ENCODE measurements at places on chromosomes 6 and 20. TPM values are rescaled to one million over a fixed set of nuclear protein-coding genes. Genes with fewer than 3 reads are reported as not detected.
A peak's percentile ranks its signal among the peaks of the same experiment; 100 is the strongest.

The EEF1A2 gene
- 2,603 TPM for total RNA-seq

The PNLDC1 gene
- total RNA-seq = not detected

The STXBP5 gene
- total RNA-seq = 19.2 TPM

The RGS17 gene
- total RNA-seq = not detected

The DAAM2 gene
- total RNA-seq = 84.0 TPM

The COL20A1 gene
- not detected for total RNA-seq

The CASS4 gene
- total RNA-seq = 0.36 TPM

The SLC17A2 gene
- not detected for total RNA-seq

The CCN2 gene
- 14.4 TPM for total RNA-seq

The ULBP2 gene
- 0.49 TPM for total RNA-seq

The MYCT1 gene
- total RNA-seq = 8.0 TPM

The GJA1 gene
- total RNA-seq = 8.7 TPM

DNA sequence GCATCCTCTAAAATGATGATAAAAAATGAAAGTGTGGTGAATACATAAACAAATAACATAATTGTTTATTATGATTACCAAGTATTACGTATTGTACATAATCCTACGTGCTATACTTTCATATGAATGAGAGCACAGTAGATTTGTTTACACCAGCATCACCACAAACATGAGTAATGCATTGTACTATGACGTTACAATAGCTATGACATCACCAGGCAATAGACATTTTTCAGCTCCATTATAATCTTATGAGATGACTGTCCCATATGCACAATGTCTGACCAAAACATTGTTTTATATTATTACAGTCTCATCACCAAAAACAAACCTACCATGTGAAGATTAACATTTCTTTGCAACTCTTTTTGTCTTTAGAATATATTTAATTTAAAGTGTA, 225.7 kb upstream of the TENT5A start:
- DNase-seq = no peak

GRCh38 chr6:170198298-170198697, 92.6 kb downstream of the DLL1 start:
- DNase-seq = no peak

DNA sequence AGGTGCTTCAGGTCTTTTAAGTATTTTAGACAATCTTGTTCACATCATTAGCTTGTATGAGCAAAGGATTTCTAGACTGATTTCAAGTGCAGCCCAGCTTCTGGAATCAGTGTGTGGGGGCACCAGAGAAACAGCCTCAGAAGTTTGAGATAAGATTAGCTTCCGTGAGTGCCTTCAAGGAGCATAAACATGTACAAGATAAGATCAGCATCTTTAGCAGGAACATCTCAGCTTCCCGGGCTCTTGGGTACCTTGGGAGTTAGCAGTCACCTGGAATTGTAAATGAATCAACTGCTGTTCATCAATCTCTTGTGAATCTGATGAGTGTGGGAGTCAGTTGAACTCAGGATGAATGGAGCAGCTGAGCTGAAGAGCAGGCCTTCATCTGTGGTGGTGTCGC, 12.0 kb upstream of the CITED2 start:
- no peak for DNase-seq

DNA sequence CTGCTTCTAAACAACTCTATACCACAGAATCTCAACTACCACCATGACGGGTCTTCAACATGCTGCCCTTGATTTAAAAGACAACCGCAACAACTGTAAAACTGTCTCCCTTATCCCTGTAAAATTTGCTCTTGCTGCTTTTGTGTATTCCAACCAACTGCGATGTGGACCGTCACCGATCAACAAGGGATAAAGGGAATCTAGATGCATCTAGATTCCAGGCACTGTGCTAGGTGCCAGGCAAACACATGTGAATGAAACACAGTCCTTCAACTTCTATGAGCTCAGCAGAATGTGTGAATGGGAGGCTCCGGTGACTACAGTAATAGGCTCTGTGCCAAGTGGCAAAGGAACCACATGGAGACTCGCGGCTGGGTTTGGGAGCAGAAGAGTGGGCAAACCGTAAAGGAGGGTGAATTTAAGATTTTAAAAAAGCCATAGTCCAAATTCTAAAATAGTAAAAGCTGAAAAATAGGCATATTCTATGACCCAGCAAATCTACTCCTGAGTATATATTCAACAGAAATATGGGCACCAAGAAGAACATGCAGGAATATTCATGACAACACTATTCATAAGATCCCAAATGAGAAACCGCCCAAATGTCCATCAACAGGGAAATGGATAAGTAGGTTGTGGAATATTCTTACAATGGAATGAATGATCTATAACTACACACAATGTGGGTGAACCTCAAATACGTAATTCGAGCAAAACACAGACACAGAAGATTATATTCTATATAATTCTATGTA, 3.7 kb upstream of the PRND start:
- no peak for DNase-seq

DNA sequence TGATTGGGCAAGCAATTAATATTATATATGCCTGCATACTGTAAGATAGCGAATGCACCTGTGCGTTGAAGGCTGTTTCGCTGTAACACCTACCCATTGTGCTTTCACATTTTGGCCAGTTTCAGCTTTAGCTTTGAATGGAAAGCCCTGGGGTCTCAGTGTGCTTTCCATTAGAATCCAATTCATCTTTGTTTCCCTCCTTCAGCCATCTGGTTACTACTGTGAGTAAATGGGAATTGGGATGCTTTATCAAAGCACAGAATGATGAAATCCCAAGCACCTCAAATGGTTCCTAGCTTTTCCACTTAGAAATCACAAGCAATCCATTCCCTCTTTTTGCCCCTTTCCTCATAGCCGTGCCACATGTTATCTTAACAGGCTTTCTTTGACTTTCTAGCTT, 127.1 kb downstream of the HDGFL1 start:
- DNase-seq = no peak

- DNase-seq = no peak
Observed at GRCh38 chr6:166529586-166529985, 56.9 kb downstream of the RAMACL start.

DNA sequence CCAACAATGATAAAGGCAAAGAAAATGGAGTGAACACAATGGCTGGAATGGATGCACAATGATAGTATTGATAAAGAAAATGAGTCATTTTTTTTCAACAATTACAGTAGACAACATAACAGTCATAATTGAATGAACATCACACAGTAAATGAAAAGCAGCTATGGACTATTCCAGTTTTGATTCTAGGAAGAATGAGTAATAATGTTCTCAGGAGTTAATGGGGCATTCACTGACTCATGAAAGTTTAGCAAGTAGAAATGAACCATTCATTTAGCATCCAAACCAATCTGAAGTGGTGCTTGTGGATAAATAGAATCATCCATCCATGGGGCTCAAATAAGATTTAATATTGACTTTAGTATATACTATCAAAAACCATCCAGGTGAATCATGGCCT, 1029.5 kb upstream of the GJE1 start:
- DNase-seq = no peak

DNA sequence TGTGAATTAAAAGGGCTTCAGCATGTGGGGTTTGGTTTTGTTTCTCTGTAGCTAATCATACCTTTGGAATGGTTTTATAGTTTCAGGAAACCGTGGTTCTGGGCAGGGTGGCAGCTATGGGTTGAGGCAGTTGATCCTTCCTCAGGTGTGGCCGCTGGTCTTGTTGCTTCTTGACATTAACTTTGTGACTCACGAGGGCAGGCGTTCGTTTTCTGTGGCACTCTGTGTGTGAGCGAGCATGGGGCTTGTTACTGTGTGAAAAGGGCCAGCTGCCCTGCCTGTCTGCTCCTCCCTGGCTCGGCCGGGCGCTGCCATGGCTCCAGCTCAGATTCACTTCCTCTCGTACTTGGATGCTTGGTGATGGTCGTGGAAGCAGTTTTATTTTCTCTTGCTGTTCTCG, 16.2 kb downstream of the DNAJC5 start:
- DNase-seq = peak; percentile 16

GRCh38 chr6:113292646-113293422, 564.3 kb upstream of the MARCKS start:
- no peak for DNase-seq

GRCh38 chr6:38155621-38156204, 336.2 kb downstream of the ZFAND3 start:
- no peak for DNase-seq

DNA sequence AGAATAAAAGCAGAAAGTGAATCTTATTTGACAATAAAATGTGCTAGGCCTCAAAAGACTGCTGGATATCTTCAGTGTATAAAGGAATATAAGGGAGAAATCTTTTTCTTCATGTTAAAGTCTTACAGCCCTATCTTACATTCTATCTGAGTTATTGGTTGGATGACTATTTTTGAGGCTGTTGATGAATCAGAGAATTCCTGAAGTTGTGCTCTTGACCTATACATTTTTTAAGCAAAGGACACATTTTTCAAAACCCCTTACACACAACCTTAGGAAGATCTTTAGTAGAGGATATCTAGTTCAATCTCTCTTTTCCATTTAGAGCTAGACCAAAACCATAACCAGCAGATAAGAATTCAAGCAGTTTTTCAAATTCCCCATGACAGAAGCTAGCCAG, 10.9 kb upstream of the CGA start:
- no peak for DNase-seq

DNA sequence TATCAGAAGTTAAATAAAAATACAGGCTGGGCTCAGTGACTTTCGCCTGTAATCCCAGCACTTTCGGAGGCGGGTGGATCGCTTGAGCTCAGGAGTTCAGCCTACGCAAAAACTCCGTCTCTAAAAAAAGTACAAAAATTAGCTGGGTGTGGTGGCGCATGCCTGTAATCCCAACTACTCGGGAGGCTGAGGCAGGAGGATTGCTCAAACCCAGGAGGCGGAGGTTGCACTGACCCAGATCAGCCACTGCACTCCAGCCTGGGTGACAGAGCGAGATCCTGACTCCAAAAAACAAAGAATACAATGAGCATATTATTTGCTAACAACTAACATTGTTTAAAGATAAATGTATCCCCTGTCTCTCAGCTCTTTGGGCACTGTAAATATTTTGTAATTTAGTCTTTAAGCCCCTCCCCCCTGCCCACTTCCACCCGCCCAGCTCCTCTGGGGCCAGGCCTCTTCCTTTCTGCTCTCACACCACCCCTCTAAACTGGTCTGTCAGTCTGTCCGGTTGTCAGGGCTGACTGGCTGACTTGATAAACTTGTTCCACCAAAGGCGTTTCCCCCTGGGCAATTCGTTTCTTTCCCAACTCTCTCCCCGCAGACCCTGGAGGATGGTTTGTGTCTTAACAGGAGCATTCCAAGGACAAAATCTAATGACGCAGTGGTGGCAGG, 62.4 kb upstream of the QKI start:
- no peak for DNase-seq

GRCh38 chr20:37369846-37370245, 23.9 kb downstream of the SRC start:
- DNase-seq = no peak

- DNase-seq = no peak
Observed at GRCh38 chr6:73074175-73074574, 151.1 kb downstream of the KHDC1L start.

DNA sequence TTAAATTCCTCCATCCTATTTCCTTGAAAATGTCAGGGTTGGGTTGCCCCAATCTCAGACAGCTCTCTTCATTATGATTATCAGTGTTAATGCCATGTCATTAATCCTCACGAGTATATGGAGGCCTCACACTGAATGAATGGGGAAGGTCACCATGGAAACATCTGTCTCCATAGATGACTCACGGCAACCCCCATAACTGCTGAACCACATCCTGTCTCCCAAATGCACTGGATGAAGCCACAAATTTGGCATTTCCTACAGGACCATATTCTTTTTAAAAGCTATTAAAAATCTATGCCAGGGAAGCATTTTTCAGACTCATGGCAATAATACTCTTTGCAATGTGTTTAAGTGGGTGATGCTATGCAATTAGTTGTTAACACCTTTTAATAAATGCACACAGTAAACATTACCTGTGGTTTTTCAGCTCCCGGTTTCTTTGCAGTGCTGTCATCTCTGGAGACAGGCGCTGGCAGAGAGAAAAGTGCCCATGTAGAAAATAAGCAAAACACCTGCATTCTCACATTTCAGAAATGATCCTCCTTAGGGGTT, 80.1 kb upstream of the PTPRK start:
- DNase-seq = no peak

- no peak for DNase-seq
Observed at GRCh38 chr6:63739094-63739687, 103.6 kb downstream of the PHF3 start.

- no peak for DNase-seq
Observed at GRCh38 chr6:158018851-158019361, 37.2 kb downstream of the SYNJ2 start.

GRCh38 chr20:41306061-41306727, 11.3 kb downstream of the ZHX3 start:
- DNase-seq = no peak

DNA sequence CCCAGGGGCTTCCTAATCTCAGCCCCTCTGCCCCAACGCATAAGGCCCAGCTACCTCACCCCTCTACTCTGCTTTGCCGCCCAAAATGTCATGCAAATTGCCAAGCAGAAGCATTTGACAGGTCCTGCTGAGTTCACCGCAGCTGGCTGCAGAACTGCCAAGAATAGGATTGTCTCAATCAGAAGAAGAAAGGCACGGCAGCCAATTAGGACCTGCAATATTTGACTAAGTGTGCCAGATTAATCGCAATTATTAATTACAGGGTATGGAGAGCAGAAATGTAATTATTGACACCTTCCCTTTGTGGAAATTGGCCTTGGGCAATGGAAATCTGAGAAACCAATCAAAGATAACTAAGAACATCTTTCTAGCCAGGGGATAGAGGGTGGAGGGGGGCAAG, 318.6 kb downstream of the LRFN2 start:
- no peak for DNase-seq

Measured in gastrocnemius medialis (tissue), 4 donors.